ENCODE measurements at places on chromosomes 16 and 17.

DNA sequence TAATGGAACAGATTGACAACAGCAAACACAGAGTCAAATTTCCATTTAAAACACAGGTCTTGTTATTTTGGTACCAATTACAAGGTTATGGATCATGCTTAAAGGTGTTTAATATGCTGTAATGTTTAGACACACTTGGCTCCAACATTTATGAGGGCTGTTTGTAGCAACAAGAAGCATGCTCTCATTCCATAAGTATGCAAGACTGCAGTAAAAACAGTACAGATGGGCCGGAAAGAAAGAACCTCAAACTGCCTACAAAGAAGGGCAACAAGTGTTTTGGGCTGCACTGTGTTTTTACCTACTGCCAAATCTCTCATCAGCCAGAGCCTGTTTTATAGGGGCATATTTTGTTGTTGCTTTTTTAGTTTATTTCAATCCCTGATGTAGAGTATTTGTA lies 100.5 kb upstream of the HS3ST3A1 start:
- no peak for DNase-seq

- DNase-seq: no peak
These were observed 85.7 kb downstream of the NT5M start for GRCh38 chr17:17388657-17389496.

- no peak for DNase-seq
These were observed 18.7 kb upstream of the AQP8 start for GRCh38 chr16:25198021-25198420.

- DNase-seq: no peak
These were observed 6.3 kb downstream of the CMTM4 start for GRCh38 chr16:66690106-66690847.

DNA sequence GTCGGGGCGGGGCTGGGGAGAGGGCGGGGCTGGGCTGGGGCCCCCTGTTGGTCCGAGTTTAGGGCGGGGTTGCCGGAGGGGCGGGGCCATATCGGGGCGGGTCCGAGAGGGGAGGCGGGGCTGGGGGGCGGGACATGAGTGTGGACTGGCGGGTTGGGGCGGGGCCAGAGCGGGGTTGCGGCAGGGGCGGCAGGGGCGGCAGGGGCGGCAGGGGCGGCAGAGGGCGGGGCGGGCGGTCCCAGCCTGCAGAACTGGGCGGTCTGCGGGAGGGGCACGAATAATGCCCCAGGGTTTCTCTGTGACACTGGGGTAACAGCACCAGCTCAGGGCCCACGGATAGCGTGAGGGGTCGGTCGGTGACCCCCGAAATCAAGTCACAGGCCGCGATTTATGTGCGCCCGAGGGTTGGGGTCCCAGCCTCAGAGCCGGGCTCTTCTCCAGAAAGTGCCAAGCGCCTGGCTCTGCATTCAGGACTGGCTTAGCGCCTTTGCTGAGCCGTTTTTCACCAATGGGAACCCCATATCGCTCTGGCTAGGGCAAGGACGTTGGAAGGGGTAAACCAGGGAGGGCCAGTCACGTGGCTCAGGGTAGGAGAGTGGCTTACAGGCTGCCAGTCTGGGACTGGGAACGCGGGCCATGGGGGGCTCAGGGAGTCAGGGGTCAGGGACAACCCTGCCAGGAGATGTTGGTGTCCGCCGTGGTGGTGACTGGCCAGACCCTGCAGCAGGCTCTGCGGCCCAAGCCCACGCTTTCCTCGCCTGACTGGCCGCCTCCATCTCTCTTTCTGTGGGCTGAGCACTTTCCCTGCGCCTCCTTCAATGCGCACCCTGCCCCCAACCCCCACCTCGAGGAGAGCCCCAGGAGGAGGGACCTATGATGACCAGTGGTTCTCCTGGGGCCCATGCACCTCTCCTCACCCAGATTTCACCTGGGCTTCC lies 1.2 kb upstream of the METTL26 start:
- peak; percentile 35 for DNase-seq

DNA sequence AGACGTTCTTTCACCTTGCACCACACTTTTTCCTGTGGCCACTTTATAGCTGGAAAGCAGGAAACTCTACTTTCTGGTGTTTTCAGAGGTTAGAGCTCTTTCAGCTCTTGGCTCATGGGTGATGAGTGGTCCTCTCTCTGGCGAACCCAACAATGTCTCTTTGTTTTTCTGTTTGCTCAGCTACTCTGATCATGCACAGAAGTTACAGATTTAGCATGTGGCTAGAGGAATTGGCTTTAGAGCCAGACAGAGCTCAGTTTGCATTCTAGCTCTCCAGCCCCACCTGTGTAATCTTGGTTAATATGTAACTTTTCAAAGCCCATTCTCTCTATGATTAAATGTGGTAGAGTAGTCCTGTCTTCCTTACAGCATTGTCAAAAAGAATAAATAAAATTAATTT lies 225.2 kb downstream of the HAPSTR1 start:
- DNase-seq: no peak

DNA sequence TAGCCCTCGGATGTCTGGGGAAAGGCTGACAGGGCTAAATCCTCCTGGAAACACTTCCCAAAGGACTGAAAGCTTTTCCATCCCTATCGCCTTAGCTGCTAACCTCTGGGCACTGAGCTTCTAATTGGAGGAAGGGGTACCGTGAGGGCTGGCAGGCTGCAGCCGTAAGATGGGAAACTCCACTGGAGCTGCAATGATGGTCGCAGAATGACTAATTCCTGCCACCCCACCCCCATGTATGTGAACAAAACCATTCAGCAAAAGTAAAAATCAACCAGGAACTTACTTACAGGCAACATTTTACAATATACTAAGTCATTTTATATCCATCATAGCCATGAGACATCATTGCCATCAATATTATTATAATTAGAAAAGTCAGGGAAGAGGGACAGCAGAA lies 133.3 kb downstream of the ABCC12 start:
- DNase-seq: no peak

DNA sequence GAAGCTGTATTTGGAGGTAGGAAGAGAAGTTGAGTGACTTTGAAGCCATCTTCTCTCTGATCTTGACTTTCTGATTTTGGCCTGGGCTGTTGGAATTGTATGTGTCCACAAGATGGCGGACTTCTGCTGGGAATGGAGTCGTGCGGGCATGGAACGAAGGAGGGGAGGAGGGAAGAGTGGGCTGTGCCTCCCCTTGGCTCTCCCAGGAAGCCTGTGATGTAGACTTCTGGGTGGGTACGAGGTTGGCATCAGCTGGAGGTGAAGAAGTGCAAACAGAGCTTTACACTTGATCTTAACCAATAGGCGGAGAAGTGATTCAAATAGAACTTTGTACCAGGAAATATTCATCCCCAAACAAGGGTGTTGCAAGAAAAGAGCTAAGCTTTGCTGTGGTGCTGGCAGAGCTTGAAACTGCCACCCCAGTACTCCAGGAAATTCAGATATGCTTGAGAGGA lies 7.4 kb upstream of the TMEM220 start:
- no peak for DNase-seq

DNA sequence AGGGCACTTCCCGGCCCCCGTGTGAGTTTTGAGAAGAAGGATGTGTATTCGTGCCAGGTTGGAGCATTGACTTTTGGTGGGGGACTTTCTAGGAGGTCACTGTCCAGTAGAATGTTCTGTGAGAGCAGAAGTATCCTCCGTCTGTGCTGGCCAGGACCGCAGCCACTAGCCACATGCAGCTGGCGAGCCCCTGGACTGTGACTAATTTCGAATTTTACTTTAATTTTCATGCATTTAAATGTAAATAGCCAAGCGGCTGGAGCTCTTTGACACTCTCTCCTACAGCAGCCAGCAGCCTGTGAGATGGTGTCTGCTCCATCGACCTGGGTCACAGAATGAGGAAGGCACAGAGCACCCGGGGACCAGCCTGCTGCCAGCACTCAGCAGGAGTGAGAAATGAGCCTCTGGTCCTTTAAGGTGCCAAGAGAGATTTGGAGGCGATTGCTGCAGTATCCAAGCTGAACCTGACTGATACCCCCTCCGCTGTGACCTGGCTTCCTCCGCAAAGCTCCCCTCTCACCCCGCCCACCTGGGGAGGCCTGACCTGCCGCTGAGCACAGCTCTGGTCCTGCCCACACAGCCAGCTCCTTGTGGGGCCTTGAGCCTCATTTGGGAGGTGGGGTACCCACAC lies 7.8 kb downstream of the ATP2A3 start:
- DNase-seq: no peak

DNA sequence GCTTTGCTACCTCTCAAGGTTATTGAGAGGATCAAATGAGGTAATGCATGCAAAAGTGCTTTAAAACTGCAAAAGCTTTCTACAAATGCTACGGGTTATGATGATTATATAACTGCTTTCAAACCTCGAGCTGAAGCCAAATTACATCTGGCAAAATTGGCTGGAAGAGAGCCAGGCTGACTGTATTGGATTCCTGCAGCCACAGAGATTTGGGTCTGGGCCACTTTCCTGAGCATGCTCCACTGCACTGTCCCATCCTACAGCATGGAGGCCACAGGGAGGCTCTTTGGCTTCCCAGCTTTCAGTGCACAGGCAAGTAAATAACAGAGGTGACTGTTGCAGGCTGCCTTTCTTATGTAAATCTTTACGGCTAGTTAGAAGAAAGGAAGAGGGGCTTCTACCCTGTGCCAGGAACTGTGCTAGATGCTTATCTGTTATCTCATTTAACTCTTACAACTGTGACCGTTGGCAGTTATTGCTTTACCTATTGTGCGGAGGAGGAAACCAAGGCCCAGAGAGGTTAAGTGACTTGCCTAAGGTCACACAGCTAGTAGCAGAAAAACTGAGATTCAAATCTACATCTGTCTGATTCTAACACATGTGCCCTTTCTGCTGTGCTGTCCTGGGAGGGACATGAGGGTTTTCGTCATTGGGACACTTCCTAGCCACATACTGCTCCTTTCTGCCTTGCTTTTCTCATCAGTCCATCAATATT lies 121.8 kb downstream of the SPACA3 start:
- DNase-seq: no peak

GRCh38 chr16:69338557-69339288 lies 641 bp downstream of the COG8 start:
- DNase-seq: no peak

- DNase-seq: no peak
These were observed 183.9 kb downstream of the C16orf95 start for GRCh38 chr16:87133112-87133850.

- DNase-seq: no peak
These were observed 347.5 kb downstream of the HAPSTR1 start for GRCh38 chr16:9438991-9439390.

DNA sequence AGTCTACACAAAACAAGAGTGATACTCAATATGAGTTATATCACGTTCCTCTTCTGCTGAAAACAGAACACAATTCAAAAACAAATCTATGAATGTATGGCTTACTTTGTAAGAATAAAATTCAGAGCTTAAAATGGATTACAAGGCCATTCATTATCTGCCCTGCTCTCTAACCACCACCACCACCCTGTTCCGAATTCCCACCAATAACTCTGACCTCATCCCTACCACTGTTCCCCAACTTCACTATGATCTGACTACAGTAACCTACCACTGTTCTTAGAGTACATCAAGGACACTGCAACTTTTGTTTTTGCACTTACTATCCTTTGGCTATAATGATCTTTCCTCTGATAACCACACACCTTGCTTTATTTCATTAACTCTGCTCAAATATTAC lies 21.3 kb downstream of the FBXL20 start:
- DNase-seq: no peak

- DNase-seq: no peak
These were observed 34.4 kb upstream of the SLC39A11 start for GRCh38 chr17:73126716-73127473.

GRCh38 chr17:75344666-75345065 lies 55.4 kb upstream of the SLC25A19 start:
- no peak for DNase-seq

GRCh38 chr17:77273397-77274085 lies 132.8 kb downstream of the SEC14L1 start:
- no peak for DNase-seq

DNA sequence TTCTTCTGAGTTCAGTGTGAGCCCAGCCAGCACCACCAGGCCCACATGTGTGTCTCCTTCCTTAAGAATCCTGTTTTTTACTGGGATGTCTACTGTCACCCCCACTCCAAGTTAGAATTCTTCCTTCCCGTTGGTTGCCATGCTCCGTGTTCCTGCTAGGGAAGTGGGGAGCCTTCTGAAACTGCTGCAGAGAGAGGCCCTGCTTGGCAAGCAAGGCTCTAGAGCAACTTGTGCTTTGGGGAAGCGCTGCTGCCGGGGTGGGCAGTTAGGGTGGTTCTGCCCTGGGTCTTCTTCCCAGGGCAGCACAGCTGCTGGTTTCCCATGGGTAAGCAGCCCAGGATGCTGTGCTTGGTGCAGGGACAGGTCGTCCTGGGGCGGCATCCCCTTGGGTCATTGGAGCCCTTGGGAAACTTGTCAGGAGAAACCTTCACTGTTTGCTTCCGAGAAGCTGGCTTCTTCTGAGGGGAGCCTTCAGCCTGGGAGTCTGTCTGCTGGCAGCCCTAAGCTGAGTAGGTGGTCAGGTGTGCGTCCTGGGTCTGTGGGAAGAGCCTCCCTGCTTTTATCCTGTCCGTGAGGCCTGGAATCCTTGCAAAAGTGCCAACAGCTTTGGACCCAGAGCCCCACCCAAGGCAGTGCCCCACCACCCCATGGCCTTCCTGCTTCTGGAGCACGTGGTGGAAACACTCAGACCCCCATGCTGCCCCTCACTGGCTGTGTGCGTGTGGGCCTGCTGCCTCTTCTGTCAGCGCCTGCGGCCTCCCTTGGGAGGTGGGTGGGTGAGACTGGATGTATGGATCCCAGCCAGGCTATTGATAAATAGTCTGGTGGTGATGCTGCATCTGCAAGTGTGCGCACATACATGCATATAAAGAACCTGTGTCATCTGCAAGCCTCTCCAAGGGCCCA lies 71.8 kb downstream of the PLD6 start:
- no peak for DNase-seq

- no peak for DNase-seq
These were observed 28.2 kb downstream of the MAP1LC3B start for GRCh38 chr16:87420026-87421002.

- DNase-seq: no peak
These were observed 263.4 kb downstream of the BCAS3 start for GRCh38 chr17:60941028-60941427.

DNA sequence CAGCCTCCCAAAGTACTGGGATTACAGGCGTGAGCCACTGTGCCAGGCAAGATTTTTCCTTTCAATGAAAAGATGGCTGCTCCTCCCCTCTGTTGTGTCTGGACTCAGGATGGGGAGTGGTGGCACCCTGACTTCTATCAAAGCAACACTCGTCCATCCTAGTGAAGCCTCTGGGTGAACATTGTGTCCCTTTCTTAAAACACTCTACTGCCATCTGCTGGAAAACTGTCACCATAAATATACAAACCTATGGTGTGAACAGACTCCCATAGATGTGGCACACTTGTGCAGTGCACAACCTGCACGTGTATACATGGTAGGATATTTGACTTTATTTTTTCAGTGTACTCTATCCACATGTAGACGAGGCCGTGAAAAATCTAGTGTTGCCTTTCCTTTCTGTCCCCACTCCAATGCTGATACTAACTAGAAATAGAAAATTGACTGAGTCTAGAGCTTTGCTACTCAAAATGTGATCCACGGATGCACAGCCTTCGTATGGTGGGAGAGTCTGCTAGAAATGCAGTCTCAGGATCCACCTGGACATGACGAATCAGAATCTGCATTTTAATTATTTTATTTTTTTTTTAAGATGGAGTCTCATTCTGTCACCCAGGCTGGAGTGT lies 55.9 kb upstream of the PLCG2 start:
- DNase-seq: no peak

- DNase-seq: no peak
These were observed 35.9 kb downstream of the SLC6A4 start for GRCh38 chr17:30199600-30199999.
